Omental fat pad (tissue), 4 donors: ENCODE measurements at places on chromosomes 2 and 18. TPM values are rescaled to one million over a fixed set of nuclear protein-coding genes. Genes with fewer than 3 reads are reported as not detected.

AGXT gene
- total RNA-seq: 1.4 TPM

TRIM43 gene
- total RNA-seq: not detected

SRD5A2 gene
- not detected for total RNA-seq

AQP12B gene
- total RNA-seq: not detected

FZD7 gene
- total RNA-seq: 24.7 TPM

UGT1A3 gene
- not detected for total RNA-seq

ARMC9 gene
- total RNA-seq: 15.9 TPM

TGFBRAP1 gene
- 23.2 TPM for total RNA-seq

HOXD10 gene
- 0.56 TPM for total RNA-seq

COL4A4 gene
- 0.56 TPM for total RNA-seq

PLGLB1 gene
- total RNA-seq: not detected

RHOB gene
- total RNA-seq: 1,443 TPM

NETO1 gene
- total RNA-seq: 0.84 TPM

C2orf66 gene
- not detected for total RNA-seq

VWA3B gene
- not detected for total RNA-seq

TSGA10 gene
- total RNA-seq: 19.5 TPM

MYOM1 gene
- 2.6 TPM for total RNA-seq

MTHFD2 gene
- 37.5 TPM for total RNA-seq

ID2 gene
- 165 TPM for total RNA-seq

RUFY4 gene
- not detected for total RNA-seq

CD8A gene
- total RNA-seq: 2.5 TPM

CHRND gene
- total RNA-seq: not detected

C2orf69 gene
- total RNA-seq: 15.4 TPM

SLC35G4 gene
- total RNA-seq: not detected

SLC4A5 gene
- total RNA-seq: 3.0 TPM

OXER1 gene
- total RNA-seq: 0.65 TPM

C1QL2 gene
- total RNA-seq: not detected

ABCB6 gene
- total RNA-seq: 24.1 TPM

SPHKAP gene
- total RNA-seq: not detected

IL36G gene
- total RNA-seq: not detected
